ENCODE measurements at places on chromosomes 5 and 9.

DNA sequence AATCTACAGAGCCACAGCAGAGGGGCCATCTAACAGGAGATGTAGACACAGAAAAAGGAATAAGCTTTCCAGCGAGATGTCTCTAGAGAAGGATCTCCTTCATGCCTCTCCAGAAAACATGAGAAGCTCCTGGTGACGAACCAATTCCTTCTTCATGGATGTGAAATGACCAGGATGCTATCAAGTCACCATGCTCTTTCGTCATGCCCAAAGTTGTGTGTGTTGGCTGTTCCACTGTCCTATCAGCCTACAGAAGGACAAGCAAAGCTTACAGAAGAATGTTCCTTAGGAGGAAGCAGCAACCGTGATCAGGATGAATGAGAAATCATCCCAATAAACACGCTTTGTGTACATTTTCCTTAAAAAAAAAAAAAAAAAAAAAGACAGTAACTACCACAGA, 54.4 kb downstream of the ALDH7A1 start:
- no peak for DNase-seq

DNA sequence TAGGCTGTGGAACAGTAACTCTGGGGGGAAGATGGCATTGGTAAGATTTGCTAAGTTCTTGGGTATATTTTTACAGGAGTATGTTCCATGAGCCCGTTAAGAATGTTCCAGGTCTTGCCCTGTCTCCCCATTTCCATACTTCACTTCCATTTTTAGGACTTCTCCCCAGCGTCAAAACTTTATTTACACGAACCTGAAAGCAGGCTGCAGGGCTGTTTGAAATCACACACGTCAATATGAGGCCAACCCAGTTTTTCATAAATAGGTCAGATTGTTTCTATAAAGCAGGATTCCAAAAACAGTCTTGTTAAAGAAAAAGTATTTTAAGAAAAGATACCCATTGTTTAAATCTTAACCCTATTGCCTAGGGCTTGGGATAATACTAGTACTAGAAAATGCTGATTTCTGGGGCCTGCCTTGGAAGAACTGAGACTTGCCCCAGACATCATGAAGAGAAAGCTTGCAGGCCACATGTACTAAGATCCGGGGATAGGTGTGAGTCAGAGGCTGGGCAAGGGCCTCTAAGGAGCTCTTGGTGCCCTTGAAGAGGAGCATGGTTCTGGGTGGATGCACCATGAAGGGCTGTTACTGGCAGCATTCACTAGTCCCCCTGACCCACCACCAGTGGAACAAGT, 24.2 kb downstream of the TRIO start:
- no peak for DNase-seq

DNA sequence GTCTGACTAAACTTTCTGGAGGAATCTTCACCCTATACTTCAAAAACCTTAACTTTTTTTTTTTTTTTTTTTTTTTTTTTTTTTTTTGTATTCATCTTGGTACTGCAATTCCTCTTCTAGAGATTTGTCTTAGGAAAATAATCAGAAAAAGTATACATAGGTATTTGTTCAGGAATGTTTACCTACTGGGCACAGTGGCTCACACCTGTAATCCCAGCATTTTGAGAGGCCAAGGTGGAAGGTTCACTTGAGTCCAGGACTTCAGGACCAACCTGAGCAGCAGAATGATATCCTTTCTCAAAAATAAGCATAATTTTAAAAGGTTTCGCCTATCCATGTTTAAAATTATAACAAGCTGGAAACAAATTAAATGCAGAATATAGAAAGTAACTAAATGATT, 33.3 kb upstream of the NREP start:
- DNase-seq = no peak

GRCh38 chr9:100428871-100429654, 2.1 kb downstream of the MSANTD3 start:
- no peak for DNase-seq

- DNase-seq = no peak
These were observed 22.7 kb downstream of the WHRN start for GRCh38 chr9:114482593-114482992.

All from CD4-positive, alpha-beta T cell treated with Interleukin-2 at 100 ng/mL for 4 hours (primary cell).